Esophagus squamous epithelium (tissue), 5 donors: ENCODE measurements at places on chromosomes 3 and 15.

GRCh38 chr3:53337167-53337940 is 10.0 kb downstream of the DCP1A start:
- no peak for DNase-seq

DNA sequence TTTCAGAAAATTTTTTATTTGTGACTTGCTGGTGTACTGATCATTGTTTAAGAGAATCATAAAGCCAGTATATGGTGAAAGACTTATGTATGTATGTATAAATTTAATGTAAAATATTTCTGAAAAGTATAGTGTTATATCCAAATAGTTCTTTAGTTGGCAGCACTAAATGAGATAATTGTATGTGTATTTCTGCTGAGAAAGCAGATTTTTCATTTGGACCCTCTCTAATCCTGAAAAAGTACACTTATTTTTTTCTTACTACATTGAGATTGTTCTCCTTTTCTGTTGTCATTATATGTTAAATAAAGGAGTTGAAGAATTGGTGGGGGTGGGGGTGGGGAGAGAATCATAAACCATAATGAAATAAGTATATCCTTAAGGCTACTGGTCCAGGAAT is 324.9 kb upstream of the SUCLG2 start:
- no peak for DNase-seq

DNA sequence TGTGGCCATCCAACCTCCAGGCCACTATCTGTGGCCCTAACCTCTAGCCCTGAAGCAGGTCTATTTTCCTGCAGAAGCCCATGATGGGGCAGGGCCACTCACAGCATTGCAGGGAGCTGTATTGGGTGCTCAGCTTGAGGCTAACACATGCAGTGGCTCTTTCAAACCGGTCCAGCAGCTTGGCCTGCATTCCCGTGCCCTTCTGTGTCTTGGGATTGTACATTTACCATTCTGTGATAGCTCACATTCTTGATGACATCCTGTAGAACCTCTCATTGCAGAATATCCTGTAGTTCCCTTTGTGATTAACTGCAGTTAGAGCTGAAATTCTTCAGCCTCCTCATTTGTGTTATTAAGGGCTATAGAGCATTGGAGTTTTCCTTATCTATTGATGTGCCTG is 60.8 kb upstream of the ANKRD34C start:
- DNase-seq: no peak

DNA sequence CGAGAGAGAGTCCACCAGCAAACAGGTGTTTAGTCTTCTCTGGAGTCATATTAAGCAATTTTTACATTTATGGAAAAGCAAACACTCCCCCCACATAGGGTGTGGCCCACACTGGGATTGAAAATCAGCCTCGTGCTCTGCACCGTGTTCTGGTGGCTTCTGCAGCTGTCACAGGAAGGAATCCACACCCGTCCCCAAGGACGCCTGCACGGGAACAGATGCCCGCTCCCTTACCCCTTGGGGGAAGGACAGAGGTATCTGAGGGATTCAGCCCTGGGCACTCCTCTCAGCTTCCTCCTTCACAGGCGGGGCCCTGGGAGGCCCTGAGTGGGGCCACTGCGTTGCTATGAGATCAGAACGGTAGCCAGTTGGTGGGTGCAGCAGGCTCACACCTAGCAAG is 27.8 kb downstream of the LIPC start:
- no peak for DNase-seq

DNA sequence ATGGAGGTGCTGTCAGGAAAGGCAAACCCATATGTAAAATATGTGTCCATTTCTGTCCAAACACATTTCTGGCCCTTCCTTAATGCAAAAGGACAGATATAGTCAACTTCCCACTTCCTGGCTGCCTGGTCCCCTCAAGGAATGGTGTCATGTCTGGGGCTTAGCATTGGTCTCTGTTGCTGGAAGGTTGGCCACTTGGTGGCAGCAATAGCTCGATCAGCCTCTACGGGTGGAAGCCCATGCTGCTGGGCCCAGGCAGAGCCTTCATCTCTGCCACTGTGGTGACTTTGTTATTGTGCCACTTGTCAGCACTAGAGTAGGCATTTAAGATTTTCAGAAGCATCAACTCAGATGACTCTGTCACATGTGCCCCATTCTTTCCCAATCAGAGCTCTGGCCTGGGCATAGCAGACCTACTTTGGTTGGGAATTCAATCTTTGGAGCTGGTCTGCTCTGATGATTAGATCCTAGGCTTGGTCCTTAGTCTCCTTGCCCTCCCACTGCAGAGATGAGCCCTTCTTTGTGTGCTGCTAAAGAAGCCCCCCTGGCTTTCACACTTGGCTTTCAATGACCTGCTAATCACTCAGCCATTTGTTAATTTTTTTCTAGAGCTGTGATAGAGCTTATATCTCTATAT is 51.0 kb upstream of the SPSB4 start:
- no peak for DNase-seq

GRCh38 chr3:21393683-21394311 is 357.2 kb downstream of the ZNF385D start:
- no peak for DNase-seq

DNA sequence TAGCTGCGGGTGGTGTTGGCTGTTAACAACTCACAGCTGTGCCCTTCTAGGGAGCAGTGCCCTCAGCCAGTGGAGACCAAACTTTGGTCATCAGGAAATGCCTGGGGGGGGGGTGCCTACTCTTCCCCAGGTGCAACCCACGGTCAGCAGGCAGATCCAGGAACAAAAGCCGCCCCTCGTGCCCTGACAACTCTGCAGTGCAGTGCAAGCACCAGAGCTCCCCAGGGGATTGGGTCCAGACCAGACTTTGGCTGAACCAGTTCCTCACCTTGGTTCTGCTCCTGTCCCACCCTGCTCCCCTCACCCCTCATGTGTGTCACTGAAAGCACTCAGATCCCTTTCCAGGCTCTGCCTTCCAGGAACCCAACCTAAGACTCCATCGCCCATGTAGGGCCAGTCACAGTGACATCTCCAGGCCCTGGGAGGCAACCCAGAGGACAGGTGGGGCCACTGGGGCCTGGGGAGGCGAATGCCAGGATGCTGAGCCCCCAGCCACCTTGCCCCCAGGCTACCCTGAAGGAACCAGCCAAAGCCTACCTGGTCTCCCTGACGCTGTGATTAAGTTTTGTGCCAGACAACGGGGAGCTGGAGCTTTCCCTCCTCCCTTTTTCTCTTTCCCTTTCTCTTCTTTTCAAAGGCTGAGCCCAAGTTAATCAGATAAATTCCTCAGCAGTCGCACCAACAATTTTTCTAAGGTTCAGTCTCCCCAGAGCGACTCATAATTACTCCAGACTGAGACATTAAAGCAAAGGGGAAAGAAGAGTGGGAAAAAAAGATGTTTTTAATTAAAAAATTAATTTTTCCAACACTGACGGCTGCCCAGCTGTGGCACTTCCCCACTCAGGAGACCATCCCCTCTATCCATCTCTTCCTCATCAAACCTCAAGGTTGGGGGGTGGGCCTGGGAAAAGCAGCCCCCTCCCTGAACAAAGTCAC is 207.5 kb upstream of the LINGO1 start:
- DNase-seq: no peak

DNA sequence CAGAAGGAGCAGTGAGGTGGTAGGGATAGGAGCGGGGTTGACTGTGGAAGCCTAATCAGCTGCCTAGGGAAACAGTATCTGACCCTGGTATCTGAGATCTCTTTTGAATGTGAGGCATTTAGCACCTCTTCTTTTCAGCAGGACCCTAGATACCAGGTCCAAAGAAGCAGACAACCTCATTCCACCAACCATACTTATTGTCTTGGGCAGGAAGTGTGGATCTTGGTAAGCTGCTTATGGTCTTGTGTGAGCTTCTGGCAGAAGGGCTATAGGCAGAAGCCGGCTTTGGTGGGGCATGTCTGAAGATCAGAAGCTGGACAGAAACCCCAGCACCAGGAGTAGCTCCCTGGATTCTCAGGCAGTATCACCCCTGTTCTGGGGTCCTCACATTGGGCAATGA is 65.6 kb downstream of the TIPARP start:
- DNase-seq: no peak

DNA sequence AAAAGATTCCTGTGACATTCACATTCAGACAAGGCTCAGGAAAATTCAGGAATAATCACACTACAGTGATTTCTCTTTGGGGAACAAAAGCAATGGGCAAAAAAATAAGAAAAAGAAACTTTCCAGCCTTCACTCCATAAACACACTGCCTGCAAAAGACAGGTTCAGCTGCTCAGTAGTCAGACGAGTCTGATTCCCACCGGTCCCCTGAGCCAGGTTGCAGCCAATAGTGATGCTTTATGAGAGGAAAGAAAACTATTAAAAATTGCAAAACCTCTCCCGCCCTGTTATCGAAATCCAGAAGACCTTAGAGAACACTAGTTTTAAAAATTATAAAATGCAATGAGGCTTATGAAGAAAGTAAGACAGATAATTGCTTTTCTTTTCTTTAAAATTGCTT is 8.5 kb downstream of the PLCH1 start:
- DNase-seq: no peak

DNA sequence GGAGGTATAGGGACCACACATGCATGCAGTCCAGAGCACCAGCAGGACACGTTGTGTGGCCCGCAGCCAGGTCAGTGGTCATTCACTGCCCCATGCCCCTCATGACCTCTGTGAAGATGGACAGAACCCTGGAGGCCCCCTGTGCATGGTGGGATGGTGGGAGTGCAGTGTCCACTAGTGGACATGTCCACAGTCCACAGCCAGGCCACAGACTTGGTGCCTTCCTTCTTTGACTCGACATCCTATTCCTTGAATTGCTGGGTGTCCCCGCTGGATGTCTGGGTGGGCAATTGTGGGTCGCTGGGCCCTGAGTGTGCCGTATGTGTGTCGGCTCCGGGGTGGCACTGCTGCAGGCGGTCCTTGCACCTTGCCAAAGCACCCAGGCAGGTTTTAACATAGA is 35.7 kb downstream of the KLF15 start:
- no peak for DNase-seq

- no peak for DNase-seq
These were observed 6.7 kb upstream of the LINGO1 start for GRCh38 chr15:77639431-77639830.

GRCh38 chr3:83523470-83524073 is 1435.2 kb upstream of the CADM2 start:
- no peak for DNase-seq

- no peak for DNase-seq
These were observed 35.0 kb downstream of the GSK3B start for GRCh38 chr3:120059081-120059864.

- no peak for DNase-seq
These were observed 68.1 kb upstream of the PFN2 start for GRCh38 chr3:150038830-150039229.

DNA sequence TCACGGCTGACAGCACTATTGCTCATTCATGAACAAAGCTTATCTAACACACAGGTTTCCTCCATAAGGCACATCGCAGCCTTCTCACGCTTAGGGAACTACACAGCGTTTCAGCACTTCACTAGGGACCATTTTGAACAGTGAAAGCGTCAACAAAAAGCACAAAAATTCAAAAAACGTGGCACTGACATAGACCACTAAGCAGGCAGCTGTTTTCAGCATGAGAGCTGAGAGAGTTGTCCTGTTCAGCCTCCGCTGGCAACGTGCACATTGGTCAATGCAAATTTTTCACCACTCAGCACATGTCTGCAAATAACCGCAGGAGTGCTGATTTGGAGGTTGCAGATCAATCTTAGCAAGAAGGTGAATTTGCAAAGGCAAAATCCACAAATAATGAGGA is 109.2 kb downstream of the LRRK1 start:
- no peak for DNase-seq

GRCh38 chr3:62051506-62051905 is 321.8 kb downstream of the FEZF2 start:
- no peak for DNase-seq

- DNase-seq: no peak
These were observed 151.6 kb upstream of the UBE2E2 start for GRCh38 chr3:23051240-23052140.

- DNase-seq: no peak
These were observed 27.1 kb upstream of the SLCO3A1 start for GRCh38 chr15:91826443-91826842.

DNA sequence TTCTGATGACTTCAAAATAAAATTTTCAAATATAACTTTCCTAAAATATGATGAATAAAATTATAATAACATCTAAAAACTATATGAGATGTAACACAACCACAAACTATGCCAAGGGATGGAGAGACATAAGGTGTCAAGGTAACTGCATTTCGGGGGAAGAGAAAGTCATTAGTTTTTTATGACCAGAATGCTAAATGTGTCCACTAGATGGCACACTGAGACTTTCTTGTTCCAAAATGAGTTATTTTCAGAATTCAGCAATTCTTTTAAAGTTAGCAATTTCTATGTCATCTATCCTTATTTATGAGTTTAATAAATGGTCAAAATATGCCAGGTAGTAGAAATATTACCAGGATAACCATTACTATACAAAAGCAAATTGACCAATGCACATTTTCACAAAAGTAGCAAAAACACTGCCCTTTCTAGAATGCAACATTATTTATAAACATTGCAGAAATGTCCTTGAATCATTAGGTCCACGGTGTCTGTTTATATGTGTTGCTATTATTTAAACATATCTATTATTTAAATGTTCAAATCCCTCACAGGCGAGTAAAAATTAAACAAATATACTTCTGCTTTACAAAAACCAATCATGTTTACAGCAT is 374.2 kb downstream of the PLCL2 start:
- no peak for DNase-seq

- no peak for DNase-seq
These were observed 714.9 kb downstream of the OTOL1 start for GRCh38 chr3:162211470-162211869.

GRCh38 chr3:142966808-142967207 is 3.3 kb upstream of the PAQR9 start:
- no peak for DNase-seq

- no peak for DNase-seq
These were observed 26.4 kb downstream of the ACAA1 start for GRCh38 chr3:38110314-38111050.

- DNase-seq: no peak
These were observed 48.3 kb upstream of the B3GALNT1 start for GRCh38 chr3:161153480-161153879.
